Stimulated activated CD4-positive, alpha-beta T cell treated with anti-CD3 and anti-CD28 coated beads, Interleukin-12 subunit alpha, Interleukin-12 subunit beta, amount 100 ng/mL, for 24 hours (primary cell): ENCODE measurements at places on chromosomes 3 and 15.

DNA sequence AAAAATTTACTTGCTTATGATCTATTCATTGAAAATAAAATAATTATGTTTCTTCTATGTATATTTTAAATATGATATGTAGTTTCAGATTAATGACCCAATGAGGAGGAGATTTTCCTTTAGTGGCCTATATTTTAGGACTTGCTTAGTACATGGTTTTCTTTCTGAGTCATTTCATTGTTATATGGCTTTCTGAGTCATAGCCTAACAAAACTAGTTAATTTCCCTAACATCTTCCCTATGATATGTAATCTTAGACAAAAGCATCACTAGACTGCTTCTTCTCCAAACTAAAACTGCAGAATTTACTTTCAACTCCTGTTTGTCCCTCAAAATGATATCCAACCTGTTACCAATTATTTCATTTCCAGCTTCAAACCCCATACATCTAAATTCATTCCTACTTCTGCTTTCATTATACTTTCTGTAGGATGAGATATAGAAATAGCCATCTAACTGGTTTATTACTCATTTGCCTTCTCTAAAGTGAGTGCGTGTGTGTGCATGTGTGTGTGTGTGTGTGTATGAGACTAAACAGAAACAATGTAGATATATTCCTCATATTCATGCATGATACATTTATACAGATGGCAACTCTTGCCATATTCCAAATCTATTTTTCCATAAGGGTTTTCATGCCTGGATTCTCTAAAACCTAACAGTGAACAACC, 915.0 kb upstream of the GBE1 start:
- DNase-seq: no peak

DNA sequence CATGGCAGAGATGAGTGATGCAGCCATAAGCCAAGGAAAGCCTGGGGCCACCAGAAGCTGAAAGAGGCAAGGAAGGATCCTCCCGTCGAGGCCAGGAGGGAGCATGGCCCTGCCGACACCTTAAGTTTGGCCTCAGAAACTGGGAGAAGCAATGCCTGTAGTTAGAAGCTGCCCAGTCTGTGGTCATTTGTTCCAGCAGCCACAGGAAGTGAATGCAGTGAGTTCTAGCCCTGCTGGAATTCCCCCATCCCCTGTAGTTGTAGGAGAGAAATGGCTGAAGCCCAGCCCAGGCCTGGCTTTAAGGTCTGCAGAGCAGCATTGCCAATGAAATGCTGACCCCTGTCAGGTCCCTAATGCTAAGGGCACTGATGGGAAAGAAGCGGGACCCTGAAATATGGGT, 12.2 kb upstream of the CHSY1 start:
- no peak for DNase-seq

GRCh38 chr3:1269808-1270207, 177.0 kb downstream of the CNTN6 start:
- no peak for DNase-seq

GRCh38 chr3:119227070-119227850, 13.4 kb downstream of the B4GALT4 start:
- no peak for DNase-seq

- no peak for DNase-seq
These were observed 82.0 kb downstream of the GPR156 start for GRCh38 chr3:120203016-120203415.

DNA sequence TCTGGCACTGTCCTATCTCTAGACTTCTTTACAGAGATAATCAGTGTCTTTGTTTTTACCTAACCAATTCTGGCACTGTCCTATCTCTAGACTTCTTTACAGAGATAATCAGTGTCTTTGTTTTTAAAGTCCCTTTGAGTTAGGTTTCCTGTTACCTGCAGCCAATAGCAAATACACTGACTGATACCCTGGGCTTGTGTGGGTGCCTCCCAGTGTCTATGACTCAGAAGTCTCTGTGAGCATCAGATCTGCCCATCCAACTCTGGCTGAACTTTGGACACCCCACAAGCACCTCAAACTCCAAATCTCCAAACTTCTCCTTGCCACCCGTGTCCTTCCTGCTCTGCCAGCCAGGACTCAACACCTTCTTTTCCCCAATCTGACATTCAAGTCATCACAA, 30.4 kb downstream of the SLC41A3 start:
- no peak for DNase-seq

- DNase-seq: peak; percentile 71
These were observed 89.3 kb upstream of the C2CD4B start for GRCh38 chr15:62254137-62254934.

DNA sequence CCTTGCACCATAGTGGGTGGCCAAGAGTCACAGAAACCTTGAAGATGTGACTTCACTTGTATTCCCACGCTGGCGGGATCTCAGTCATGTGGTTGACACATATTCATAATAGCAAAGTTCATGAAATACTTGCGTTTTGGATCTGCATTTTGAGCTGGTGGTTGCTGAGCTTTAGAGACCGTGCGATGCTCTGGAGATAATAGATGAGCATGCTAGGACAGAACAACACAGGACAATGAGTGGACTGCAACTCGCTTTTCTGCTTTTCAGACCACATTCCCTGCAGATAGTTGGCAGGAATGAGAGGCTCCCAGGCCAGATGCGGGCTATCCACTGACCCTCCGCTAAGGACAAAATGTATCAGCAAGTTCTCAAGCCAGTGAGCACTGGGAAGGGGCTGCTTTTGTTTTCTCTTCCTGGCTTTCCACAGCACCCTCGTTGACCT, 13.8 kb upstream of the STARD5 start:
- no peak for DNase-seq

DNA sequence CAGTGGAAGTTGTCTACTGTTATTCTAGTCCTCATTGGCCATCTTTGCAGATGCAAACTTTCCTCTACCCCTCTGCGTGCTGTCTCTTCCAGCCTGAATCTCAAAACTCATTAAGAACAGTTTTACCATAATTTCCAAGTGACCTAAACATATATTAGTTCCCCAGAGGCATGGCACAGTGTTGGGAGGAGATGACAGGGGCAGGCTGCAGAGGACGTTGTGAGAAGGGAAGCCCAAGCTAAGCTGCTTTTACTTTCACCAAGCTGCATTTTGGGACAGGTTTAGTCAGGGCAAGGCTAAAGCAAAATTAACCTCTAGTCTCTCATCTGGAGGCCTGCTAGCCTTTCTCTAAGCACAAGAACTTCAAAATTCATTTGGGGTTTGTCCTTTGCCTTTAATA, 318.6 kb upstream of the SATB1 start:
- DNase-seq: no peak

GRCh38 chr15:92805080-92805690, 94.9 kb upstream of the CHD2 start:
- no peak for DNase-seq

DNA sequence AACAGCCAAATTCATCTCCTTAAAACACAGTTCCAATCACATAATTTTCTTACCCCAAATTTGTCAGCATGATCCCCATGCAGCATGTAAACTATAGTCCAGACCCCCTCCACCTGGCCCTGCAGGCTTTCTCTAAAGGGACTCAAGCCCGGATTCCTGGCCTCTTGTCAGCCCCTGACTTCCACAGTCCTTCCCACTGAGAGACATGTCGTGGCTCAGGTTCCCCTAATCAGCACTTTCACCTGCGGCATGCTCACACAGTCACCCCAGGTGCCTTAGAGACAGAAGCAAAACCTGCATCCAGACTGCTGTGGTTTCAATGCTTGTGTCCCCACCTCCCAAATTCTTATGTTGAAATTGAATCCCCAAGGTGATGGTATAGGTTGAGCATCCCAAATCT, 372.7 kb upstream of the ATP10A start:
- DNase-seq: no peak

GRCh38 chr3:52880474-52880873, 16.9 kb downstream of the STIMATE start:
- no peak for DNase-seq

DNA sequence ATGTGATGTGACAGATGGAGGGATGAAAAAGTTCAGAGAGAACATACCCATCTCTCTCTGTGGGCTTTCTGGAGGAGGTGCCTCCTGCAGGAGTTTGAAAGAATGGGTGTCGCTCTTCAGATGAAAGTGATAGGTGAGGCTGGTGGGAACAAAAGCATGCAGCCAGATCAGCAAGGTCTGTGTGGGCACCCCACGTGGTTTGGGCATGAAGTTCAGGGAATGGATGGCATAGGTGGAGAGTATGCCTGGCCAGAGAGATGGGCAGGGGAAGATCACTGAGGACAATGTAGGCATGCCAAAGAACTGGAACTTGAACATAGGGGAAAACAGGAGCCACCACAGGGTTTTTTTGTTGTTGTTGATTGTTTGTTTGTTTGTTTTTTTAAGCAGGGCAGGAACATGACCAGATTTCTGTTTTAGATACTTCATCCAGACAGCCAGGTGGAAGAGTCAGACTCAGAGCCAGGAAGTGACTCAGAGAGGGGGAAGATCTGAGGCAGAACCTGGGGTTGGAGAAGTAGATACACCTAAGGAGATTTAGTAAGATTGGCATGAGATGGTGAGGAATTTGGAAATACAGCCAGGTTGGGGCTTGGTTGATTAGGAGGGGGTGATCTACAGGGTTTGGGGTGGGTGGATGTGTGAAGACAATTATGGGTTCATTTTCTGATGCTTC, 64.8 kb upstream of the CLSTN2 start:
- no peak for DNase-seq

DNA sequence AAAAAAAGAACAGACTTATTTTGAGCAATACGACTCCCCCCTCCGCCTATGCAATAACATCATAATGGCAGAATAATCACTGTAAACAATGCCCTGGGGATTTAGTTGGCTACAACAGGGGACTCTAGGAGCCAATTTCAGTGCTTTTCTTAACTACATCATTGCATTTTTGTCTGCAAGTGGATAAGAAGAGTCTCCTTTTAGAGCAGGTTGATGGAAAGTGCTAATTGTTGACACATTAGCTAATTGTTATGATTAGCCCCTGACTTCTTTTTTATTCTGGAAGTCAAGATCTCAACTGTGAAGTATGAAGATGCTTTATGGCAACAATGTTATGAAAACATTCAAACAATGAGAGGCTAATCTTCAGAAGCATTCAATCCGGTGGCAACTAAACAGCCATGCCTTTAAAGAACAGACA, 121.2 kb downstream of the MECOM start:
- DNase-seq: no peak

DNA sequence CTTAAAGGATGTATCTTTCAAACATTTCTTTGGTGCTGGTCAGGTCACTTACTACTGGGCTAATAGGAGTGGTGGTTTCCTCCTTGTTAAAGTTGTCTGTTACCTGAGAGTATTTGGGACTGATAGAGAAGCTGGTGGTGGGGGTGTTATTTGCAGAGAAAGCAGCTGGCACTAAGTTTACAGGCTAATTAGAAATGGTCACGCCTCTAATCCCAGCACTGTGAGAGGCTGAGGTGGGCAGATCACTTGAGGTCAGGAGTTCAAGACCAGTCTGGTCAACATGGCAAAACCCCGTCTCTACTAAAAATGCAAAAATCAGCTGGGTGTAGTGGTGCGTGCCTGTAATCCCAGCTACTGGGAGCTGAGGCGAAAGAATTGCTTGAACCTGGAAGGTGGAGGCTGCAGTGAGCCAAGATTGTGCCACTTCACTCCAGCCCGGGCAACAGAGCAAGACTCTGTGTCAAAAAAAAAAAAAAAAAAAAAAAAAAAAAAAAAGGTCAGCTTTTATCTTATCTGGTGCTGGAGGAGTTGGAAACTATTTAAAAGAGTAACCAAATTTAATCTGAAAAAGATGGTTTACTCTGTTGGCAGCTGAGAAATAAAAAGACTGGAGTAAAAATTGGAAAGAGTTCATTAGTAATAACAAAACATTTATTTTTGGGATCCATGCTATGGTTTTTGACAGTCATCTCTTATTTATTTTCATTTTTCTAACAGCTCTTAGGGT, 332.6 kb downstream of the PTPRG start:
- no peak for DNase-seq

DNA sequence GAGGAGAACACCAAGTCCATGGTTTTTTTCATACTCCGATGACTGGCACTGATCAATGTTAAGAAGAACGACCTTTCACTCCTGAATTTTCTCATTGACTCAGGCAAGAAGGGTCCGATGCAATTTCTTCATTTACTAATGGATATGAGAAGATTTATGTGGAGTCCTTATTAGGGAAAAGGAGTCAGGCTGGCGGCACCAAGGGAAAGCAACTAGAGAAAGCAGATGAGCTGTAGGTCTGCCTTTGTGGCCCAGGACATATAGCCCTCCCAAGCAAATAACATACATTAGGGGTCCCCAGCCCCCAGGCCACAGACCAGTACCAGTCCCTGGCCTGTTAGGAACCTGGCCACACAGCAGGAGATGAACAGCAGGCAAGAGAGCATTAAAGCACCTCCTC, 206.8 kb downstream of the KBTBD8 start:
- no peak for DNase-seq

GRCh38 chr3:25273582-25274171, 154.4 kb upstream of the RARB start:
- DNase-seq: no peak

DNA sequence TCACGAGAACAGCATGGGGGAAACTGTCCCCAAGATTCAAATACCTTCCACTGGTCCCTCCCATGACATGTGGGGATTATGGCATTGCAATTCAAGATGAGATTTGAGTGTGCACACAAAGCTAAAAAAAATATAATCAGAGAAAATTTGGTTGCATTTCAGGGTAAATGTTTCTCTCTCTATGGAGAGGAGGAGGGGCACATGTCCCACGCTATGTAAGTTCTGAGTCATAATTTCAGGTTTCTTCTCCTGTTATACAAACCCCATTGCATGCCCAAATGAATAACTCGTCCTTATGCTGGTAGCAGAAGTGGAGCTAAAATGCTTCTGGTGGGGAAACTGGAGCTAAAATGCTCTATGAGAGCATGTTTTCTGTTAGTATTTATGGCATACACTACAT, 209.7 kb upstream of the DCBLD2 start:
- no peak for DNase-seq

DNA sequence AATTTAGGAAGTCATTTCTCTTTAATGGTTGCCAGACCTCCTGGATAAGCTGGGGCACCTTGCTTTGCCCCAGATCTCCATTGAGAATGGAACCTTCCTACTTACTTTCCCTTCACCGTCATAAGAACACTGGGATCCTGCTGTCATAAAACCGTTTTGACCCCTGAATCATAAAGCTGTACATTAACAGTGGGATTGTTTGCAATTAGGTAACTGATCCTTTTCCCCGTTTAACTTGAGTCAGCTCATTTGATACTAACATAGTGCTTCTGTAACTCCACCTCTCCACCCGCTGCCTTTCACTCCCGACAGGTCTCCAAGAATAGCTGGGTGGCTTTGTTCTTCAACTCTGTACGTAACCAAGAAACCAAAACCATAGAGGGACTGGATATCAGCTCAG, 308.2 kb upstream of the WNT5A start:
- no peak for DNase-seq

DNA sequence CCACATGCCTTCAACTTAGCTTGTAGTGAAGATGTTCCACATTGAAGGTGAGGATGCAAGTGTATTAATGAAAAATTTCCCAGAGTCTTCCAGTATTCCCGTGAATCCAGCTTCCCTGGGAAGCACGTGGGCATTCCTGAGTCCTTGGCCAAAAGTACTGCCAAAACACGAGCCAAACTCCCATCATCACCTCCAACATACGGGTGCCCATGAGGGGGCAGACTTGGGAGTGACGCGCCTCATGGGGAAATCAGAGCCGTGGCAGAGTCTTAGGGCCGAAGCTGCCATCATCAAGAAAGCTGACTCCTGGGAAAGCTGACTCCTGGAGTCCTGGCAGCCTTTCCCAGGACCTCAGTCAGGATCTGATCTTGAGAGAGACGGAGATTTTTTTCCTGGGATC, 20.1 kb upstream of the TM2D3 start:
- no peak for DNase-seq
